Myocyte (in vitro differentiated cells): ENCODE measurements at places on chromosomes 2 and 18.

DNA sequence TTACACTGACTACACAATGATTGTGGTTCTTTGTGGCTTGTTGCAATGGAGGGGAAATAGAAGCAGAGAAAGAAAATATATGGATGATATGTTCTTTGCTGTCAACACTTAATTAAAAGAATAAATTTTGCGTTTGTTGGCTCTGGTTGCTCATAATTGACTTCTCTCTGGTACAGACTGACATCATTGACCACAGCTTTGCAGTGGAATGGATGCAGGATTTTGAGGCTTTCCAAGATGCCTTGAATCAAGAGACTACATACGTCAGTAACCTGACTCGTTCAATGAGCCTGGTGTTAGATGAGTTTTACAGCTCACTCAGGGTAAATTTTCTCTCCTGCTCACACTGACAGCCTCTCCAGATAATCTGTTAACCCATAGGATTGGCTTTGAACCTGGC, 9.9 kb downstream of the GPN1 start:
- no peak for DNase-seq

DNA sequence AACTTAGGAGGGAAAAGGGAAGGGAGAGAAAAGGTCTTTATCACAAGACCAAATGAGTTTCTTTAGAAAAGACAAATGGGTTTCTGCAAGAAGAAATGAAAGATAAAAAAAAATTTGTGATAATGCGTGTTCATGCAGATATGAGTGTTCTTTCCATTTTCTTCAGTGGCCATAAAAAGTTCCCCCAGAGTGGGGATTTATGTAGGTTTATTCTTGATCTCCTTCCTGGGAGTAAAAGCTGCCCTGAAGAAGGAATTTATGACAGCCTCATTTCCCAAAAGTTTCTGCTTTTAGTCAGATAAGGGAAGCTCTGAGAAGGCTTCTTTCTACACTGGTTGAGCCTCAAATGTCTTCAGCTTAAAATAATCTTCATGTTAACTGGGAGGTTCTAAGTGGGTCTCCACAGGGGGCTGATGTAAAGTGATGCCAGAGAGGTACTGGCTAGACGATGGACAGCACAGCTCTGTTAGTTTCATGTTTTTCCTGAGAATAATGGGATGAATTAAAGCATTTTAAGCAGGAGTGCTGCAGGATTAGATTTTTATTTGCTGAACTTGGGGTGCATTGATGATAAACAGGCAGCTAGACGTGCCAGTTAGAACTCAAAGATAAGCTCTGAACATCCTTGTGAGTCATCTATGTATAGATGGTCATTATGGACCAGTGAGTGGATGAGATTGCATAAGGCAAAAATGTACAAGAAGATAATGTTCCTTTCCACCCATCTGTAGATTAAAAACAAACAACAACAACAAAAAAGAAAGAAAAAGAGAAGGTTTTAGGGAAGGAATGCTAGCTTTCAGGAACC, 99.4 kb upstream of the MSH2 start:
- DNase-seq = no peak

- no peak for DNase-seq
Observed at GRCh38 chr2:113133704-113134598, 6.6 kb downstream of the IL1RN start.

GRCh38 chr2:26185954-26186770, 13.3 kb downstream of the GAREM2 start:
- DNase-seq = no peak

- no peak for DNase-seq
Observed at GRCh38 chr2:235268535-235268934, 225.3 kb upstream of the AGAP1 start.

GRCh38 chr18:30999887-31000628, 42.5 kb downstream of the DSC3 start:
- no peak for DNase-seq

DNA sequence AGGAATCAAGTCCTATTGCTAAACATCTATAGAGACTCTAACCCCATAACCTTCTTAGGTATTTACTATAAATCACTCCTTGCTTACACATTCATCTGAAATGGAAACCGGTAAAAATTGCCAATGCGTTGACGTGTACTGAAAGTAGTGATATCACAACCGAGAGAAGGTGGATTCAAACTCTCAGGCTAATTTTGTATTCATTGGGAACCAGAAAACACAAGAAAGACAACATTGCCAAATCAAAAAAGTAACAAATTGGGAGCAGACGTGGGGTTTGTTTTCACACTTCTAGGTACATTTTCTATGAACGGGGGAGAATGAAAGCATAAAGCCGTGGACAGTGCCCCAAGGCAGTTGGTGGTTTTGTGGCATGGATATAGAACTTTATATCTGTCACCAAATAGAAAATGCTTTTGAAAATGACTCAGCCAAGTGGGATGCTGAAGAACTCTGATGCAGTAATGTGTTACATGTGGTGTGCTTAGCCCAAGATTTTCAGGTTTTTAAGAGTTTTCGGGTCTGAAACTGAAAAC, 155.1 kb upstream of the RASGRP3 start:
- DNase-seq = peak; percentile 31

DNA sequence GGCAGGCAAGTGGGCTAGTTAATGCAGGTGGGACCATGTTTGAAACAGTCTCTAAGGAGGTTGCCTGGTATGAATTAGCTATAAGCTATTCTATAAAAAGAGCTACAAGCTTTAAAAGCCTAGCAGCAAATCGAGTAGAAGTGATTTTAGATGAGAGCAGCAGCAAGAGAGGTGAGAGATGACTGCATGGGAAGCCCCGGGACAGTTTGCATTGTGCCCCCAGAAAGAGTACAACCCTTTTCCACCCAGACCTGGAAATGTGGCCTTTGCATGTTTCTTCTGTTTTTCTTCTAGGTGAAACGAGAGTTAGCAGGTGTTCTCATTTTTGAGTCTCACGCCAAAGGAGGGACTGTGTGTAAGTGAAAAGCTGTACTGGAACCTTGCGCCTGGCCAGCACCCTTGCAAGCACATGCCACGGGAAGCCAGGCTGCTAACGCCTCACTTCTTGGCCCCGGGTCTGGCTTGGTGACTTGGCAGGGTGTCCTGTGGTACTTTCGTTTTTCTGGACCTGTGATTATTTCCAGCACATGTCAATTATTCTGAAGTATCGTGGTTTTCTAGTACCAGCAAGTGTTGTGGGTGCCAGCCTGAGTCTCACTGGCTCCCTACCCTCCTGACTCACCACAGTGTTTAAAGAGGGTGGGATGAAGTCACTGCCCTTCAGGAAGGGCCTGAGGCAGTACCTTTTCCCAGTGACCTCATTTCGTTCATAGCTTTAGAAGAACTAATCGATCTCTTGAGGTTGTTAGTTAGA, 90.3 kb upstream of the MAP3K20 start:
- peak; percentile 40 for DNase-seq

- peak; percentile 79 for DNase-seq
Observed at GRCh38 chr2:157479081-157480027, 35.5 kb upstream of the CYTIP start.

GRCh38 chr18:80228051-80228848, 19.1 kb downstream of the PARD6G start:
- DNase-seq = no peak

- DNase-seq = peak; percentile 37
Observed at GRCh38 chr2:142874293-142874814, 3.1 kb upstream of the KYNU start.

DNA sequence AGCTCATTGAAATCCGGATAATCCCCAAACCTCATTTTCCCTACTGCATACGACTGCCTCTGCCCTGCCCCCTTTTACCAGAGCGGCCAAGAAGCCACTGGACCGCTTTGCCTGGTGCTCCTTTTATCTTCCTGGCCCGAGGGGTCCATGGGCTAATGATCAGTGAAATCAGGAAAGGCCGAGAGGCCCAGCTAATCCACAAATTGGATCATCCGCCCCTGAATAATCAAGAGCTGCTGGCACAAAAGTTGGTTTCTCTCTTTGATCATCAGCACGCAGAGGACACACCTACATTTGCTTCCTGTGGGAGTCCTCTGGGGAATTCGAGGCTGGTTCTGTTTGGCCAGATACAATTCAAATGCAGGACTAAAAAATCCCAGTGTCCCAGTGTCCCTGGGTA, 144.5 kb downstream of the INSIG2 start:
- no peak for DNase-seq

DNA sequence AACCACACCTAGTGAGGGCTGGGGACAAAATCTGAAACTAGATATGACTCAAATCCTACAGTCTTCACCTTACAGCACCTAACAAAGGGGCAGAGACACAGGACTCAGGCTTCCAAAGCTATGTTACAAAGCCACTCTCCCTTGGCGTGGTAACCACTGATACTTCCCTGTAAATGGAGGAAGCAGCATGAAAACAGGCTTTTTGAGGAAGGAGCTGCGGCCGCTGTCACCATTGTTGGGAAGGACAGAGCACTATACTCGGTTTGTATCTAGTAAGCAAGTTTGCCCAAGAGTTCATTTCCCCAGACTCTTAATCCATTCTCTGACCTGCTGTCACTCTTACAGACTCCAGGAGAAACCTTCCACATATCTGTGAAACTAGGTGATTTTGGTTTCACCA, 60.3 kb downstream of the LONRF2 start:
- no peak for DNase-seq

DNA sequence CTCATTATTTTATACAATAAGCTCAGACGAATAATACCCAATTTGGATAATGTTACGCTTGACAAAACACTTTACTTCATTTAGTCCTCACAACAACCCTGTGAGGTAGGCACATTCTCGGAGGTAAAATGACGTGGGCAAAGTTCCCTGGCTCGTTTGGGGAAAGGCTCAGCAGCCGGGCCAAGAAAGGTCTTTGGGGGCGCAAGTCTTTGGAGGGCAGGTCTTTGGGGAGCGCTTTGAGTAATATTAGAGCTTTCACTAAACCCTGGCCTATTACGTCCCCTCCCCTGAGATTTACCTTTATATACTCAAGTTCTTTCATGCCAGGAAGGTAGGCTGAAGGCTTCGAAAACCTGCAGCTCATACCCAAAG, 427 bp downstream of the RBKS start:
- DNase-seq = no peak

- no peak for DNase-seq
Observed at GRCh38 chr2:212936572-212936971, 214.8 kb downstream of the IKZF2 start.
